ENCODE measurements at places on chromosomes 7 and 10.

DNA sequence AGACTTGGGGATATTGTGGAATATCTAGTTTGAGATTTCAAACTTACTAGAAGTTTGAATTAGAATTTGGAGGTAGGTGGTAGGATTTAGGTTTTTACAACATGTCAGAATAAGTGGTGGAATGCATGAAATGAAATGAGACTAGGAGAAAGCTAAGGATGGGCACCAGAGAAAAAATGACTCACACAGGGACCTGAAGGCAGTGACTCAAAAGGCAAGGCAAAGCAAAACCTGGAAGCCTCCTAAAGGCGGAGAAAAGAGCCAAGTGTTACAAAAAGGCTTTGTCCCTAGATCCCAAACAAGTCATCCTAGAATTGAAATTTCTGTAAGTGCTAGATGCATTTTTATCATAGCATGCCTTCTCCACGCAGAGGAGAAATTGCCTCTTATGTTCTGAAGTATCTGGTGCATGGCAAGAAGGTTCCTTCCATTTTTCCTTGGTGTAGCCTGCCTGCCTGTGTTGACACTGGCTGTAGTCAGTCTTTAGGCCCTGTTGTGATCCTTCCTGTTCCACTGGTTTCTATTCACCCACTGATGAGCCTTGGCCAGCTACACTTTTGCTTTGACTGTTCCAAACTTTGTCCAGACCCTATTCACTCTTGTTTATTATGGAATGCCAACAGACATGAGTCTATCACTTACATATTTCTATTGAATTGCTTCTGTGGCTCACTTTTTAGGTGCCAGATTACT lies 109.3 kb downstream of the ETV1 start:
- no peak for DNase-seq

DNA sequence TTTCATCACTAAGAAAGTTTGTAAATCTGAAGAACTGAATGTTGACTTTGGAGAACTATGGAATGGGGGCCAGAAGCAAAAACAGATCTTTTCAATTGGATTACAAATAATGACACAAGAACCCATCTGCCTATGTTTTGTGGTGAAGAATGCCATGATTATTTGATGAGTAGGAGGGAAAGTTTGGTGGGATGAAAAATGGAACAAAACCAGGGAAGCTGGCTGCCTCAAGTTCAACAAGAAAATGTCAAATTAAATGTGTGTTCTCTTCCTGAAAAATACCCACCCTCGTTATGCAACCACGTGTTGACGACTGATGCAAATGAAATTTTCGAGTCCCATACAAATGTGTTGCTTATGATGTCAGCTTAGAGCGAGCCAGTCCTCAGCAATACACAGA lies 208.5 kb downstream of the GPR37 start:
- no peak for DNase-seq

- no peak for DNase-seq
These were observed 27.7 kb downstream of the ZNF775 start for GRCh38 chr7:150406567-150407421.

DNA sequence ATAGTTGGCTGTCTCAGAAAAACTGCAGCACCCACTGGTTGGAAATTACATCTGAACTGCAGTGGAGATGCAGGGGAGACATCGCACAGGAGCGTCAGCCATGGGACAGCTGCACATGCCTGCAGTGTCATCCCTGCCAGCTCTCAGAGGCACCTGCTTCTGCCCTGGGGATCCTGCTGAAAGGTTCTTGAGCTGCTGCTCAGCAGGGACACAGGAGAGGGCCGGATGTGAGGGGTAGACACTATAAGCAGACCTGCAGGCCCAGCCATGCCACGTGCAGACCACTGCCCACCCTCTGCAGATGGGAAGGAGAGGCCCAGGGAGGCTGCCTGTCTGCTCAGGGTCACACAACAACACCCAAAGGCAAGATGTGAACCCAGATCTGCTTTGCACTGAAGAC lies 601.4 kb downstream of the DNAJB6 start:
- DNase-seq = no peak

Measured in stimulated activated CD4-positive, alpha-beta T cell treated with anti-CD3 and anti-CD28 coated beads, TNF-alpha, amount 100 ng/mL, for 4 hours (primary cell).